ENCODE measurements at places on chromosomes 6 and 20.

GRCh38 chr20:5675103-5676091 lies 74.8 kb upstream of the SHLD1 start:
- DNase-seq: no peak

GRCh38 chr6:30915591-30915946 lies 1.5 kb downstream of the VARS2 start:
- peak; percentile 40 for DNase-seq

DNA sequence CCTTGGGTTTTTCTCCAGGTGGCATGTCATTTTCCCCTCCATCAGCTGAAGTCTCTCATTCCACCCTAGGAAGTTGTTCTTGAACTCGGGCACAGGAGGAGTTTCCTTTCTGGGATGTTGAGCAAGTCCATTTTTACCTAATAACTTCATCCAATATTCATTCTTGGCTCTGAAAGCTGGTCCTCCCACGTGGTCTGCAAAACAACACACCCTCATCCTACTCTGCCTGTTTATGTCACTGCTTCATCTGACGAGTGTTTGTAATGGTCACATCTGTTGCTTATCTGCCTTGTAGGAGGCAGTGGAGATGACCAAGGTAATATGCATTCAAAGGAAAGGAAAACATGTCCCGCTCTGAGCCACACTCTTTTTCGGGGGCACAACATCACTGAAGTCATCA lies 41.7 kb upstream of the AIG1 start:
- no peak for DNase-seq

GRCh38 chr6:168675933-168676551 lies 235.1 kb downstream of the SMOC2 start:
- no peak for DNase-seq

- peak; percentile 71 for DNase-seq
These were observed 33.9 kb downstream of the ADTRP start for GRCh38 chr6:11744753-11745152.

GRCh38 chr20:2093159-2093781 lies 8.4 kb upstream of the STK35 start:
- DNase-seq: no peak

DNA sequence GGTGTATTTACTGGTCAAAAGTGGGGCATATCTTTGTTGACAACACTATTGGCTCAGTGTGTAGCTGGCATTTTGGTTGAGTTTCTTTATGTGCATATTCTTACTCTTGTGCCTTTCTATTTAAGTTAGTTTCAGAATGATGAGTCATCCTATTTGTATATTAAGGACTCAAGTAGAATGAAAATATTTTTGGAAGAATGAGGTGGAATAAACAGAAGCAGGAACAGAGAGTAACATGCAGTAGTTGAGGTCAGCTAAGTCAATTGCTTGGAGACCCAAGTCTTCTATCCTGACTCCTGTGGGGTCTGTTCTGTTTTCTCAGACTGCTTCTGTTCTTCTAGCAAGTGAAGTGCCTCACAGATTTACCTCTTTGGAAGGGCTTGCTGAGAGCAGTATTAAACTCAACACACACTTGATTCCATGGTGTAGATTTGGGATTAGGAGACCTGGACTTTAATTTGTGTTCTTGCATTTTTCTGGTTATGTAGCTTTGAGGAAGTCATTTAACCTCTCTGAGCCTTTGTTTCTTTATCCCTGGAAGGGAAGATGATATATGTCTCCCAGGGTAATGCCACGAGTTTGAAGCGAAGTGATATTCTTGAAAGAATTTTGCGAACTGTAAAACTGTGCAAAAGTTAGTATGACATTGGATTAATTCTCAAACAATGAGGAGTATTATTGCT lies 324.3 kb downstream of the QKI start:
- no peak for DNase-seq

- DNase-seq: peak; percentile 62
These were observed 144.6 kb downstream of the TFAP2C start for GRCh38 chr20:56773749-56774148.

GRCh38 chr6:156189195-156189594 lies 588.0 kb upstream of the ARID1B start:
- DNase-seq: no peak

DNA sequence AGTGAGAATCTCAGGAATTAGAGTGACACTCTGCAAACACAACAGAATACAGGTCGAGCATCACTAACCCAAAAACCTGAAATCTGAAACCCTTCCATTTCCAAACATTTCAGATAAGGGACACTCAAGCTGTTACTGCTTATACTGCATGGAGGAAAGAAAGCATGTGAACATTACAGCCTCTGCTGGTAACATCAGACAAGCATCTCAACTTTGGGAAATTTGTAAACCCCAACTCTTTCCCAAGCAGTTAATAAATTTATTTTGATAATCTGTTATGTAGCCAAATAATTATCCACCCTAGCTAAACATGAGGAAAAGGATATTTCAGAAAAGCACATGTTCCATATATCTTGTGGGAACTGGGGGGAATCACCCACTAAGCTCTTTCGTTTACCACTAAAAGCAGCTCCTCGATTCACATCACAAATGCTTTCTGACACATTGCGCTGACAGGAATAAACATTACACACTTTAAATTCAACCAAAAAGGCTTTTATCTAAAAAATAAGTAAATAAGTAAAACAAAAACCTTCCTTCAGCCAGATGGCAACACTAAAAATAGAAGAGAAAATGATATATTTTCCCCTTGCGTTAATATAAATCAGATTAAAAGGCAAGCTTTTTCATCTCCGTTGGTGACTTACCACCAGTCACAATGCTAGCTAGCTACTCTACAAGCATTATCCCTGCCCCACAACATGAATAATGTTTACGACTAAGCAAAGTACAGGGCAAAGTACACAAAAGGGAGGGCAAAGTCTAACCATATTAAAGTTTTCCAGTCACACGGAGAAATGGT lies 120.8 kb downstream of the MAP7 start:
- no peak for DNase-seq

DNA sequence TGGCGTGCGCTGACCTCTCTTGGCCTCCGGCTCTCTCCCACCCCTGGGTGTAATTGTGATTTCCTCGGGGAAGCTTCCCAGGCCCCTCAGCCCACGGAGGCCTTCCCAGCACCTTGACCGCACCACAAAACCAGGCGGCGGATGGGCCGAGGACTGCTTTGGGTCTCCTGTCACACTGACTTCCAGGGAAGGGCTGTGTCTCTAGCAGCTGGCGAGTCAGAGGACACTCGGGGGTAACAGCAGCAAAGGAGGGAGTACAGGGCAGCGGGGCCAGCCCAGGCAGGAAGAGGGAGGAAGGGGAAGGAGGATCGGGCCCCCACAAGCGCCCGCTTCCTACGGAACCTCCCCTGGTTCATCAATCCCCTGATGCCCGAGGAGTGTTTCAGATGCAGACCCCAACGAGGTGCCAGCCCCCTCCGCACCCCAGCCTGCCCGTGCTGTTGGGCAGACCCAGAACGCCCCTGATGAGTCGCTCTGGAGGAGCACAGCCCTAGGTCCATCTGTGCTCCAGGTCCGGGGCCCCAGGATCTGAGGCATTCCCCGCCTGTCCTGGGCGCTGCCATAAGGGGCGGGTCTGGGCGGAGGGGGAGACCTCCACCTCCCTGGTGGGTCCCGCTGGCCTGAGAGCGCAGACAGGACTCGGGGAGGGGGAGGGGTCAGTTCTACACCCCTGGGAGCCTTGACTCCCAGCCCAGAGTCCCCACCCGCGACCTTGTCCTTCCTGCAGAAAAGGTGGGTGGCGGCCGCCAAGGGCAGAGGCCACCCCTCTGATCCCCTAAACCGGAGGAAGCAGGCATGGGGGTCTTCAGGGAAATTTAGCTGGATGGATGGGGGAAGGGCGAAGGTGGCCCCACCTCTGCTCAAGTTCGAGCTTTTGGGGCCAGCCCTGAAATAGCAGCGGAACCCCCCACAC lies 956 bp downstream of the CHRNA4 start:
- no peak for DNase-seq

Measured in femur (tissue), 1 donor.